ENCODE measurements at places on chromosomes 1 and 21. TPM values are rescaled to one million over a fixed set of nuclear protein-coding genes. Genes with fewer than 3 reads are reported as not detected.

Gene MYCL
- total RNA-seq: 1.8 TPM

DNA sequence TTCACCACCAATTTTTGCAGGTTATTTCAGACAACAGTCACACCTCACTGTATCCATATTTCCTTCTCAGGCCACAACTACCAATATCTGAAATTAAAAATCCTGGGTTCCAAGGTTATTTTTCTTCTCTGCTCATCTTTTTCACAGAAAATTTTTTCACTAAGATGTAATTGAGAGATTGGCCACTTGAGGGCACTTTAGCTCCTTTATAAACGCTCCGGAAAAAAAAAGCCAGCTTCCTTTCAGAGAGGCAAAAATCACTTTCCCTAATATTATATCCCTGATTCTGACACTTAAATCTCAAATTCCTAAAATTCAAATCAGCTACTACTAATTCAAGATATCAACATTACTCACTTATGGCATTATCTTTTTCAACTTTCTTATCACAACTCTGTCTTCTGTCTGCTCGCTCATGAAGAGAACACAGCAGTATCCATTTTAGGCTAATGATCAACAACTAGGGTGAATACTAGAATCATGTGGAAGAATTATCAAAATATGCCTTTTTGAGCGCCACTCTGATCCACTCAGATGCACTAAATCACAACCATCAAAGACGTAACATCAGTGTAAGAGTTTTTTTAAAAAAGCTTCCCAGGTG lies 101.4 kb upstream of the RGS1 start:
- no peak for DNase-seq

Gene RBP7
- total RNA-seq: 1.2 TPM

GRCh38 chr1:227892489-227893299 lies 55.0 kb downstream of the WNT9A start:
- DNase-seq: peak; percentile 30

DNA sequence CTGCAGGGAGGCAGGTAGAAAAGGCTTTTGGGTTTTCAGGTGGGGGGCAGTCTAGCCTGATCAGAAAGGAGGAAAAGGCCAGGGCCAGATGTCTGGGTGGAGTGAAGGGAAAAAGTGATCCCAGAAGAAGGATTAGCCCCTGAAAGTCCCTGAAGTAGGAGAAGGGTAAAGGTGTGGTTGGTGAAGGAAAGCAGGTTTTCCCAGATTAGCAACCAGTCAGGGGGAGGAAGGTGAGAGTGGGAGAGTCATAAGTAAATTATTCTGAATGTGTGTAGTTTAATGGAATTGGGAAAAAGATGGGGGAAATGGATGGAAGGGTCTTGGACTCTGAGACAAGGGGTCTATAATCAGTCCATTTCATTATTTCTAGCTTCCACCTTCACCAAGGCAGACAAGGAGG lies 647 bp upstream of the SPRR1A start:
- no peak for DNase-seq

GRCh38 chr1:33288976-33289857 lies 31.7 kb downstream of the A3GALT2 start:
- DNase-seq: no peak

DNA sequence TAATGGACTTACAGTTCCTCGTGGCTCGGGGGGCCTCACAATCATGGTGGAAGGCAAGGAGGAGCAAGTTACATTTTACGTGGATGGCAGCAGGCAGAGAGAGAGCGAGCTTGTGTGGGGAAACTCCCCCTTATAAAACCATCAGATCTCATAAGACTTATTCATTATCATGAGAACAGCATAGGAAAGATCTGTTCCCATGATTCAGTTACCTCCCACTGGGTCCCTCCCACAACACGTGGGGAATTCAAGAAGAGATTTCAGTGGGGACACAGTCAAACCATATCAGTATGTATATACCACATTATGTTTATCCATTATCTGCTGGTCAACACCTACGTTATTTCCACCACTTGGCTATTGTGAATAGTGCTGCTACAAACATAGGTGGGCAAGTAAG lies 352.3 kb upstream of the B3GALT2 start:
- DNase-seq: no peak

Gene PADI2
- total RNA-seq: 2.4 TPM

- no peak for DNase-seq
These were observed 127.1 kb downstream of the S1PR1 start for GRCh38 chr1:101363891-101364318.

GRCh38 chr1:246602194-246602593 lies 35.9 kb downstream of the CNST start:
- DNase-seq: no peak

GRCh38 chr1:22225858-22226589 lies 83.1 kb upstream of the WNT4 start:
- no peak for DNase-seq

GRCh38 chr1:15262706-15263105 lies 15.7 kb downstream of the FHAD1 start:
- no peak for DNase-seq

DNA sequence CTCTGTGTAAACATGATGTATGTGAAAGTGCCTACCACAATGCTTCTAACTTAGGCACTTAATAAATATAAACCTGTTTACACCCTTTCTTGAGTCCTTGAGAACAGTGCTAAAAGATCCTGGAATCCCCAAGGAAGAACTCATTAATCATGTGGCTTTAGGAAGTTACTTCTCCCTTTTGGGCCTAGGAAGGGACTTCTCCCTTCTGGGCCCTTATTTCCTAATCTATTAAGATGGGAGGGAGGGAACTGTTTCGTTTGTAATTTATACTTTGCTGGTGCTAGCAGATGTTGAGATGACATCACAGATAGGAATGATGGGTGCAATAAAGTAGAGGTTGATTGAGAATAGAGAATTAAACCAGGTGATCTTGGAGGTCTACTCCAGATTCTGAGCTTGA lies 1.2 kb downstream of the BTF3L4 start:
- no peak for DNase-seq

Gene PIGR
- 0.09 TPM for total RNA-seq

DNA sequence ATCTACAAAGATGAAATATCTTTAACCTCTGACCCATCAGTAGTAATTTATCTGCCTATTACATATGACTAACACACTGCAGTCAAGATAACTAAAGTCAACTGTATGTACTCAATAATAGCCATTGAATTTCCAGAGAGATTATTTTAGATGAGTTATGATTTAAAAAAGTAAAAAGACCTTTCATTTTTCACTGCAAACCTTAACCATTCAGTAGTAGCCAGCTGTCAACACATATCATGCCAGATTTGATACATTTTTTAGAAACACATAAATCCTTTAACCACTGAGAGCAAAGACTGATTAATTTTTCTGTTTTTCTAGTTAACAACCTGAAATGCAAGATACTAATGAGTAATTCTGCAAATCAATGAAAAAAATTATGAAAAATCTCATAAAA lies 31.0 kb downstream of the PALMD start:
- no peak for DNase-seq

DNA sequence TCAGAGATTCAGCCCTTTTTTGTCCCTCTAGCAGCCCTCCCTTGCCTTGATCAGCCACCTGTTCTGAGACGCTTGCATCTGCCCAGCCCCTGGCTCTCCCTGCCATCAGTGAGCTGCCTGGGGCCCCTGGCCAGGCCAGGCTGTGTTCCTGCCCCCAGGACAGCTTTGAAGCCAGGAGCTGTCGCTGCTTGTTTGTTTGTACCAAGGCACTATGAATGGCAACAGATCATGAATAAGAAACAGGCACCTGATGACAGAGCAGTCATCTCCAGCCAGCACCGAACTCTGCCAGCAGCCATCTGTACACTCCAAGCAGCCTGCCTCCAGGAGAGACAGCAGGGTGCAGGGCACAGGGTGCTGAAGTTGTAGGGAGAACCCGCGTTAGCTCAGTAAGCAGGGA lies 8.1 kb upstream of the VWA5B1 start:
- DNase-seq: no peak

DNA sequence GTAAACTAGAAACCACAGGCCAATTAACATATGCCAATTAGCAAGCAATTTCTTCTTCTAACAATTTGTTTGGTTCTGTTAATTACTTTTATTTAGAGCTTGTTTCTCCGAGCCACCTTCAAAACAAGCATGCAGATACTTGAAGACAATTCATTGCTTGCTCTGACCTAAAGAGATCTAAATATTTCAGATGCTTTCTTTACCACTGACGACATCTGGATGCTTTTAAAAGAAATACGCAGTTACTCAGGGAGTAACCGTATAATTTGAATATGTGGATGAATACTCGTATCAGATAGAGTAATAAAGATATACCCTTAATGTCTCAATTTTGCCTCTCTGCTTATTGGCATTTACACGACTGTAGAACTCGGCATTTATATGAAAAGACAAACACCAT lies 390.0 kb downstream of the DISC1 start:
- DNase-seq: no peak

Gene ZNF692
- total RNA-seq: 16.3 TPM

Gene LRRC38
- not detected for total RNA-seq

- no peak for DNase-seq
These were observed 8.4 kb downstream of the MYBPH start for GRCh38 chr1:203167026-203167912.

DNA sequence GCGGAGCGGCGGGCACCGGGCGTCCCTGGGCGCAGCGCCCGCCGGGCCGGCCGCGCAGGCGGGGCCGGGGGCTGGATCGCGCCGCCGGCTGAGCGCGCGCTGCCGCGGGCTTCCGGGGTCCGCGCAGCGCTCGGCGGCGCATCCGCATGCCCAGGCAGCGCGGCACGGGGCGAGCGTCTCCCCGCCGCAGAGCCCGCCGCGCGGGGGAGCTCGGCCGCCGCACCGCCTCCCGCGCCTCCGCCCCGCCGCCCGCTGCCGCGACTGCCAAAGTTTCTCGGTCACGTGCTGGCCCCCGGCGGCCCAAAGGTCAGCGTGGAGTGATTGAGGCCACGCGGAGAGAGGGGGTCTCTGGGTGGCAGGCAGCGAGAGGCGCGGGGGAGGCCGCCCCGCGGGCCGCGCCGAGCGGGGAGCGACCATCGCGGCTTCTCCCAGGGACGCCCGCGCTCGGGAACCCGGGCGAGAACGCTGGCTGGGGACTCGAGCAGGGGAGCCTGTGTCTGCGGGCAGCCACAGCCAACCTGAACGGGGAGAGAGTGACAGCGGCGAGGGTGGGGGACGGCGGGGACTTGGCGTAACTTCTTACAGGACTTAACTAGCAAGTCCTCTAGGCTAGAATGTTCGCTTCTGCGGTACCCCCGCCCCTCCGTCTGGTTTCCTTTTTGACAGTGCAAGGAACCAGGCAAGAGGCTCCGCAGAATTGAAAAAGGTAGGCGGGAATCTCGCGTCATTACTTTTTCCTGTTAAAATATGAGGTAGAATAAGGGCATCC lies at the start of gene ILDR2:
Gene ILDR2, minus strand, starts transcription at position 180 of the 769 bp plus-strand sequence. CDS start 272 bp downstream, outside the sequence.
- peak; percentile 45 for DNase-seq
